Myocyte (in vitro differentiated cells): ENCODE measurements at places on chromosomes 12 and 14.

DNA sequence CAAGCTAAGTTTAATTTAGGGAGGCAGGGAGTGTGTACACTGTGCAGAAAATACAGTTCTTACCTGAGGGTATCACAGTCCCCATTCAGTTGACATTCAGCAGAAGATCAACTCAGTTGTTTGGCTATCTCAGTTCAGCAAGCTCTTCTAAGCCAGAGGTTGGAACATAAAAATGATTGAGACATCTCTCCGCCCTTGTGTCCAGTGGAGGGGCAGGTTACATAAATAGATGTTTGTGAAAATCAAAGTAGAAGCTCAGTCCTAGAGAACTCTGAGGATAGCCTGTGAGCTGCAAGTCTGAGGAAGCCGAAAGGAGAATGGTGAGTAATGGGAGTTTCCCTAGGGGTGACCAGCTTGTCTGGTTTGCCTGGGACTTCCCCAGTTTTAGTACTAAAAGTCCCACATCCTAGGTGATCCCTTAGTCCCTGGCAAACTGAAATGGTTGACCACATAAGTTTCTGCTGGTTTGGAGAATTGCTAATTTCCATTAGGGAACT is 251.4 kb upstream of the ATP2B1 start:
- no peak for DNase-seq

DNA sequence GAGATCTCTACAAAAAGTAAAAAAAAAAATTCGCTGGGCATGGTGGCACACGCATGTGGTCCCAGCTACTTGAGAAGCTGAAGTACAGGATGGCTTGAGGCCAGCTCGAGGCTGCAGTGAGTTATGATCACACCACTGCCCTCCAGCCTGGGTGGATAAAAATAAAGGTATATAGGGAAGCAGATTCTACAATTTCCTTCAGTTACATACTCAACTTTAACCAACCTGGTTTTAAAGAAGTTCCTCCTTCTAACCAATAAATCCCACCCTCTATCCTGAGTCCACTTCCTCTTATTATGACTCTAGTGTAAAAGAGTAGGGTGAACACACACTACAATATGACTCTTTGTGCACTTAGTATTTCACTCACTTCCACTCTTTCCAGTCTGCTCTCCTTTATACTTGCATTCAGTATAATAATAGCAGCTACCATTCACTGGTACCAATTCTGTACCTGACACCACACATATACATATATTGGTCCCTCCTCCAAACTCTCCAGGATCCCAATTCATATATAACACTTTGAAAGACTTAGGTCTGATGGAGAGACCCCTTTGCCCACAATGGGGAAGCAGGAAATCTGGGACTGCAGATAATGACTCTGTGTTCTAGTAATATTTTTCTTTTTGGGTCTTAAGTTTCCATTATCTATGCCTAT is 2.3 kb downstream of the ARF3 start:
- no peak for DNase-seq

DNA sequence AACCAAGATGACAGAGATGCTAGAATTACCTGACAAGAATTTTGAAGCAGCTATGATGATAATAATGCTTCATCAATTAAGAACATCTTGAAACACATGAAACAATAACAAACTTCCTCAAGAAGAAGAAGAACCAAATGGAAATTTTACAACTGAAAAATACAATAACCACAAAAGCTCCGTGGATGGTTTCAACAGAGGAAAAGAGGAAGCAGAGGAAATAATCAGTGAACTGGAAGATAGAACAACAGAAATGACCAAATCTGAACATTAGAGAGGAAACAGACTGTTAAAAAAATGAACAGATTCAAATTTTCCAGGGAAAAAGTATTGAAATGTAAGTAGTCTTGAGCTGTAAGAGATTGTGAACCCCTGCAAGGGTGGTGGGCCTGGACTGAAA is 62.8 kb upstream of the SLC35F4 start:
- no peak for DNase-seq

DNA sequence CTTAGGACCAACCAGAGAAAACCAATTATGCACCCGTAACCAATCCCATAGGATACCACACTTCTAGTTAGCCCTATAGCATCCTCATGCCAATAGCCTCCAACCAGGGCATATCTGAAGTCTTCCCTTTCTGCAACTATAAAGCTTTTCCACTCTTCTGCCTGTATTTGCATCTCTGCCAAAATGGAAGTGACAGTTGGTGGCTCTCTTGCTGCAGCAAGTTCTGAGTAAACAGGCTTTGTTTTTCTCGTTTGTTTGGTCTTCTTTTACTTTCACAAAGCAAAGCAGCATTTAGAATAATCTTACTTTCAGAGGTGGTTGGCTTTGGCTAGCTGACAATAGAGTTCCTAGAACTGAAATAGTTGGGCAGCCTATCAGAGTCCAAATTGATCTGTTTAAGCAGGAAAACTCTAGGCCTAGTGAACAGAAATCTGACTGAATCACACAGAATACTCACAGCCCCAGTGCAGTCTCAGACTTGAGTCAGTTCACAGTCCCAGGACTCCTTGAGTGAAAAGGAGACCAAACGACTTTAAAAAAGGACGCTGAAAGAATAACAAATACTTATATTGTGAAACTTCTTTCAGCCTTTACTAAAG is 1029.7 kb upstream of the LRFN5 start:
- DNase-seq: no peak

DNA sequence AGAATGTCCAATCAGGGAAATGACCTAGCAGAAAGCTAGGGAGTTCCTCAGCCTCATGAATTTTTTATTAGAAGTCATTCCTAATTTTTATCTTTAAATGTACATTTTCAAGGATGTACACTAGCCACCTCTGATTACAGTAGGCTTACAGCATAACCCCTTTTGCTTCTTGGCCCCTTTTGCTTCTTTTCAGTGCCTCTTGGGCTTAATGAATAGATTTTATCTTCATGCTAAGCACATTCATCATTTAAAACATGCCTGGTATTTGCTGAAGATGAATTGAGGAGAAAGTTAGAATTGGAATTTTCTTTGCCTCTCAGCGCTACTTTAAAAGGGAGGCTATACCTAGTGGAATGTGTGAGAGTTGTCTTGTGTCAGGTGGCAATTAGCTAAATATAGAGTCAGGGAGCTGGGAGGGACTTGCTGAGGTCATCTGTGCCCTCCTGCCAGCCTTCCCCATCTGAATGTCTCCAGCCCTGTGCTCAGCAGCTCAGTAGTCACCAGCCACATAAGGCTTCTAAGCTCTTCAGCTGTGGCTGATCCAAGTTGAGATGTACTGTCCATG is 132.1 kb downstream of the SAMD4A start:
- DNase-seq: peak; percentile 88

- DNase-seq: no peak
These were observed 200.0 kb downstream of the FOXG1 start for GRCh38 chr14:28966416-28967233.
